ENCODE measurements at places on chromosomes 1 and 21. TPM values are rescaled to one million over a fixed set of nuclear protein-coding genes. Genes with fewer than 3 reads are reported as not detected.

- no peak for DNase-seq
These were observed 395.2 kb upstream of the PLXNA2 start for GRCh38 chr1:208639382-208639781.

GRCh38 chr1:204968135-204968534, 74.9 kb upstream of the CNTN2 start:
- DNase-seq = no peak

Gene OR2L5
- total RNA-seq = not detected

Gene GART
- 106 TPM for total RNA-seq

Gene RNF186
- total RNA-seq = not detected

GRCh38 chr1:53579221-53580008, 120.2 kb downstream of the DMRTB1 start:
- DNase-seq = no peak

GRCh38 chr1:187877220-187877619, 1048.5 kb downstream of the PLA2G4A start:
- DNase-seq = no peak

Gene AIRE
- 0.10 TPM for total RNA-seq

Gene OR2L2
- total RNA-seq = 0.18 TPM

GRCh38 chr1:42952303-42953001, 6.2 kb downstream of the SLC2A1 start:
- peak; percentile 51 for DNase-seq

DNA sequence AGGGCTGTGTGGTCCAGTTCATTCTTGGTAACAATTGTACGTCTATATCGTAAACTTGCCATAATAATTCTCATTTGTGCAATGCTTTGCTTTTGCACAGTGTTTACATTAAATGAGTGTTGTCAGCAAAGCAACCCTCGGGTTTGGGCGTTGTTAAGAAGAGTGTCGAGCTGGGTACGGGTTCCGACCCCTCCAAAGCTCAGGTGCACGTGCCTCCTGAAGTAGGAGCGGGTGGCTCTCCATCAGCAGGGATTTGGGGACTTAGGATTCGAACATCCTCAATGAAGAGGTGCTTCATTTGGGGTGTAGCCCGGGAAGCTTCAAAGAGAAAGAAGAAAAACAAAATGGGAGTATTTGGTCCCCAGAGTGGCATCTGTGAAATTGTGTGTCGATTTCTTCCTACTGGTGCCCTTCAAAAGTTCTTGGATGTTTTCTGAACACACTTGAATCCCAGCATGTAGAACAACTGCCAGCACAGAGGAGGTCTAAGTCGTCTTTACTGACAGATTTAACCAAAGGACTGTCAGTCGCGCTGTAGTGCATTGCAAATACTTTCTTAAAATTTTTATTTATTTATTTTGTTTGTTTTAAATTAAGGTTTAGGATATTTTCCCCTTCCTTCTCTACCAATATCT, 1.1 kb downstream of the TRIM58 start:
- DNase-seq = no peak
